ENCODE measurements at places on chromosomes 4 and X. TPM values are rescaled to one million over a fixed set of nuclear protein-coding genes. Genes with fewer than 3 reads are reported as not detected.

- H3K4me1 ChIP-seq, result peaks cover 6% of the 10 kb centered on the region
- peaks cover 8% of the 10 kb centered on the region for H3K27me3 ChIP-seq
- H3K27ac ChIP-seq, result no peak overlapping the region
- no peak overlapping the region for H3K4me3 ChIP-seq
- H3K36me3 ChIP-seq, result no peaks in the 10 kb centered on the region
- no peak for DNase-seq
Observed at GRCh38 chr4:177374966-177375365, 65.3 kb downstream of the NEIL3 start.

GRCh38 chr4:151324752-151325110, 674 bp downstream of the SH3D19 start:
- H3K27ac ChIP-seq, result no peak overlapping the region
- H3K4me1 ChIP-seq, result peaks cover 8% of the 10 kb centered on the region
- DNase-seq, result peak; percentile 85
- no peaks in the 10 kb centered on the region for H3K36me3 ChIP-seq
- peaks cover 12% of the 10 kb centered on the region for H3K27me3 ChIP-seq

- peaks cover 21% of the 10 kb centered on the region for H3K36me3 ChIP-seq
- H3K4me3 ChIP-seq, result peak overlapping the region; percentile 75
- H3K27me3 ChIP-seq, result no peaks in the 10 kb centered on the region
- H3K4me1 ChIP-seq, result peaks cover 35% of the 10 kb centered on the region
- H3K27ac ChIP-seq, result peak overlapping the region; percentile 28
Observed at GRCh38 chrX:1393871-1394615, 2.1 kb upstream of the SLC25A6 start.

DNA sequence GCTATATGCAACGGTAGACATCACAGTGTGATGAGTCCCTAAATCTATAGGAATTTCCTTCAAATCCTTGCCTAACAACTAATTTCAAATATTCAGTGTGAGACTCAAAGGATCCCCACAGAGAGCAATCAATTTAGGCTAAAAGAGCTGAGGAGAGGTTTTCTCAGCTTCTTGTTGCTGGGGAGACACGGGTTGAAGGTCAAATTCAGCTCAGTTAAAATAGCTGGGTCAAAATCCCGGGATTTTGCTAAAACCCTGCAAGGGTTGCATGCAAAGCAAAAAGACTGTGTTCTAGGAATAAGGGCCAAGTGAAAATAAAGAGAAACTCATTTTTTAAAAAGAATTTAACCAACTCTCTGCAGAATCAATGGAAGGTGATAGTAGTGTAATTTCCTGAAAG, 1073.4 kb downstream of the NLGN4X start:
- DNase-seq, result no peak
- no peak overlapping the region for H3K27ac ChIP-seq
- no peaks in the 10 kb centered on the region for H3K4me1 ChIP-seq
- no peak overlapping the region for H3K4me3 ChIP-seq

DNA sequence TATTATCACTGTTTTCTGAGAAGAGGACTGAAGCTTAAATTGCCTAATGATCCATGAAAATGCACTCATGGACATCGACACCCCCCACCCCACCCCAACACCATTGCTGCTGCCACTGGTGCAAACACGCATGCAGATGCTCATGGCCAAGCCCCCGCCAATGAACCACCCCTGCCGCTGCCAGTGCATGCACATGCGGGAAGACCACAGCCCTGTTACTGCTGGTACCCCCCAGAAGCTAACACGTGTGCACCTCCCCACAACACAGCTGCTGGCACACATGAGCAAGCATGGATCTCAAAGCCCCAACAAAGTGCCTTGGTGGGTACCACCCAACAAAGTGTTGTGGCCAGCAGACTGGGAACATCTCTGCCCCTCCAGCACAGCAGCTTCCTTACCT, 594.1 kb upstream of the FAT1 start:
- no peaks in the 10 kb centered on the region for H3K27me3 ChIP-seq
- DNase-seq, result no peak
- no peak overlapping the region for H3K27ac ChIP-seq
- H3K36me3 ChIP-seq, result no peaks in the 10 kb centered on the region
- no peaks in the 10 kb centered on the region for H3K4me1 ChIP-seq

- H3K4me1 ChIP-seq, result no peaks in the 10 kb centered on the region
- H3K36me3 ChIP-seq, result no peaks in the 10 kb centered on the region
- H3K4me3 ChIP-seq, result no peak overlapping the region
- no peak overlapping the region for H3K27ac ChIP-seq
Observed at GRCh38 chr4:18318682-18319388, 297.3 kb upstream of the LCORL start.

- H3K4me3 ChIP-seq, result no peak overlapping the region
- no peaks in the 10 kb centered on the region for H3K27me3 ChIP-seq
- H3K27ac ChIP-seq, result no peak overlapping the region
Observed at GRCh38 chr4:64617800-64618199, 208.6 kb upstream of the TECRL start.

- H3K27ac ChIP-seq, result no peak overlapping the region
- H3K36me3 ChIP-seq, result no peaks in the 10 kb centered on the region
- no peak overlapping the region for H3K4me3 ChIP-seq
- H3K27me3 ChIP-seq, result no peaks in the 10 kb centered on the region
- DNase-seq, result no peak
- no peaks in the 10 kb centered on the region for H3K4me1 ChIP-seq
Observed at GRCh38 chrX:151153667-151154066, 22.7 kb upstream of the GPR50 start.

DNA sequence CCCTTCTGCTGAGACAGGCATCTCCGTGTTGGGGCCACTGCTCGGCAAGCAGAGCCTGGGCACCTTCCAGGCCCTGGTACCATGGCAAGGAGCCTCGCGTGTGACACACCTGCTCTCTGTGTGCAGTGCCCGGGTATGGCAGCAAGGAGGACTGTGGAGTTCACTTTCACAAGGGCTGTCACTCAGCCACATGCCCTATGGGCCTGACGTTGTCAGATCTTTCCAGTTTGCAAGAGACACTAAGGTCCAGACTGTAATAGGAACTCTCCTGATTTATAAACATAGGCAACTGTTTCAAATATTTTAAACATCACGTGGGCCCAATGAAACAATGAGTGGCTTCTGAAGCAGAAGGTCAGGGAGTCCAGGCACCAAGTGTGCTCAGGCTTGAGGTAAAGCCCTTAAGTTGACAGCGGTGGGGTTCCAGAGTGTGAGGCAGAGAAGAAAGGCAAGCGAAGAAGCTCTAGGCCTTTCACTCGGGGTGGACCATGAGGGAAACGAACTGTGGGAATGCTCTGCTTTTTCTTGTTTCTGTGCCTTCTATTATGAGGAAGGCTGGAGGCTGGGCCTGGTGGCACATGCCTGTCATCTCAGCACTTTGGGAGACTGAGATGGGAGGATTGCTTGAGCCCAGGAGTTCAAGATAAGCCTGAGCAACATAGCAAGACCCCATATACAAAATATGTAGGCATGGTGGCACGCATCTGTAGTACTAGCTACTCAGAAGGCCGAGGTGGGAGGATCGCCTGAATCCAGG, 108.6 kb upstream of the TRIM2 start:
- H3K4me1 ChIP-seq, result no peaks in the 10 kb centered on the region
- no peak overlapping the region for H3K4me3 ChIP-seq
- DNase-seq, result no peak
- H3K36me3 ChIP-seq, result no peaks in the 10 kb centered on the region

DNA sequence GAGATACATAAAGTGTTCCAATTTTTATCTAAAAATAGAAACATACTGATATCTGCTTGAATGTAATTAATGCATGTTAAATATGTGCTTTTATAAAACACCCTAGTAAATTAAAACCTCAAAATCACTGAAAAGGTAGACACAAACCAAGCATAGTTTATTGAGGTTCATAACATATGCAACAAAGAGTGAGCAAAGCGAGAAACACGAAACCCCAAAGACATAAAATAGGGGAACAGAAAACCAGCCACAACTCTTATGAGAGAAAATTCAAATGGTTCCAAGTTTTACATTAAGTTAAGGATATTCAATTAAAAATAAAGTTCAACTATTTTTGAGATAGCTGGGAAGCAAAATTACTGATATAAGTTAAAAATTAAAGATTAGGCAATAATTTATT, 336.4 kb upstream of the AGA start:
- H3K4me3 ChIP-seq, result no peak overlapping the region
- no peak overlapping the region for H3K27ac ChIP-seq
- no peaks in the 10 kb centered on the region for H3K36me3 ChIP-seq
- no peaks in the 10 kb centered on the region for H3K27me3 ChIP-seq

DNA sequence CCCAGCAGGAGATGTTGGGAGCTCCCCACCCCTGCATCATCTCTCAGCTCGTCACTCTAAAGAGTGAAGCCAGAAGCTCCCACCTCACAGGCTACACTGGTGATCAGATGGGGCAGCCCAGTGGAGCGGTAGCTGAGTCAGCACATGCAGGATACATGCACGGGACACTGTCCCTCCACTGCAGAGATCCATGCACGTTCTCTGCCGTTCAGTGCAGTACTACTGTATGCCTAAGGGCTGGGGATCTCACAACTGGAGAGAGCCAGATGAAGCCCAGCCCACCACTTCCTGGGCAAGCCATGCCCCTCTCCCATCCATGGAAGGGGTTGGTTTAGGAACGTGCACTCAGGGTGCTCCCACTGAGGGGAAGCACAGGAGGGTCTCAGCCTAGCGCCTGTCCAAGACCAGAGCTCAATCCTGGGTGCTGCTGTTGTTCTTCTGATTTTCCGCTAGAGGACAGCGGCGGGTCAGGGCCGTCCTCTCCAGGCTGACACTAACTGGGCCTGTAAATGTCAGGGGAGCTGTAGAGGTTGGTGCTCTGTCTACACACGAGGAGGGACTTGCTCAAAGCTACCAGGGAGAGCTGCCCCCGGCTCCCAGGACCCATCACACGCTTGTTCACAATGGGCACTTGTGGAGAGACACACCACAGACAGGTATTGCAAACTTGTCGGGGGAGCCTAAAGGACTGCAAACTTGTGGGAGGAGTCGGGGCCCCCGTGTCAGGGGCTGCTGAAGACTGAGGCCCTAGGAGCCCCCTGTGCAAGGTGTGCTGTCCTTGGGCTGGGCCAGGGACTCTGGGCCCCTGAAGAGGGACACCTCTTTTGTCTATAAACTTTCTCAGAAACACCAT, 18.2 kb upstream of the ABLIM2 start:
- H3K27me3 ChIP-seq, result peaks cover 15% of the 10 kb centered on the region
- H3K4me3 ChIP-seq, result no peak overlapping the region
- H3K36me3 ChIP-seq, result no peaks in the 10 kb centered on the region
- DNase-seq, result peak; percentile 97
- no peaks in the 10 kb centered on the region for H3K4me1 ChIP-seq

DNA sequence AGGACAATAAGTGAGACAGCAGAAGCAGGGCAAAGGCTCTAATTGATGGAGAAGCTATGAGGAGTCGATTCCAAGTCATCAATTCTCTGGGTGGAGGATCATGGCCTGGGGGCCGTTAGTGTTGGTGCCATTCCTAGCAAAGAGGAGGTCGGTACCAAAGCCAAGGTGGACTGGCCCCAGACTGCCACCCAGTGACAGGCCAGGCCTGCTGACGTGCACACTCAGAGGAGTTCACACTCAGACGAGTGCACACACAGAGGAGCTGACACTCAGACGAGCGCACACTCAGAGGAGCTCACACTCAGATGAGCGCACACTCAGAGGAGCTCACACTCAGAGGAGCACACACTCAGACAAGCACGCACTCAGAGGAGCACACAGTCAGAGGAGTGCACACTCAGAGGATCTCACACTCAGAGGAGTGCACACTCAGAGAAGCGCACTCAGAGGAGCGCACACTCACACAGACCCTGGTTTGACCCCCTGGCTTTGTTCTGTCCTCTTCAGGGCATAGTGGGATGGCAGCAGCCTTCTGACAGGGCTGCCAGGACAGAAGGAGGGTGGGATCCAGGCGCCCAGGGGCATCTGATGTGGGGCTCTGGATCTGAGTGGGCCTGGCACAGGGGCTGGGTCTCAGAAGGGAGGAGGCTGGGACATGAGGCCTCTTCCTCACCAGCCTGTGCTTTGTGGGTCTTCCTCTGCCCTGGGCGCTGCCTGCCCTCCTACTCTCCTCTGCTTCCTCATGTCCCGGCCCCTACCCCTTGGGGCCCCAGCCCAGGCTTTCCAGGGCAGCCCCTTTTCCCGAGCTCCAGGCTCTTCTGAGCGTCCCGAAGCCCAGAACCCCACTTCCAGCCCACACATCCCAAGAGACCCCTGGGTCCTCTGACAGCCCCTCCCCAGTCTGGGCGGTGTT, 41.7 kb upstream of the NKX1-1 start:
- peak; percentile 59 for DNase-seq
- no peaks in the 10 kb centered on the region for H3K27me3 ChIP-seq
- H3K36me3 ChIP-seq, result no peaks in the 10 kb centered on the region
- H3K4me3 ChIP-seq, result no peak overlapping the region
- no peaks in the 10 kb centered on the region for H3K4me1 ChIP-seq
- no peak overlapping the region for H3K27ac ChIP-seq

DNA sequence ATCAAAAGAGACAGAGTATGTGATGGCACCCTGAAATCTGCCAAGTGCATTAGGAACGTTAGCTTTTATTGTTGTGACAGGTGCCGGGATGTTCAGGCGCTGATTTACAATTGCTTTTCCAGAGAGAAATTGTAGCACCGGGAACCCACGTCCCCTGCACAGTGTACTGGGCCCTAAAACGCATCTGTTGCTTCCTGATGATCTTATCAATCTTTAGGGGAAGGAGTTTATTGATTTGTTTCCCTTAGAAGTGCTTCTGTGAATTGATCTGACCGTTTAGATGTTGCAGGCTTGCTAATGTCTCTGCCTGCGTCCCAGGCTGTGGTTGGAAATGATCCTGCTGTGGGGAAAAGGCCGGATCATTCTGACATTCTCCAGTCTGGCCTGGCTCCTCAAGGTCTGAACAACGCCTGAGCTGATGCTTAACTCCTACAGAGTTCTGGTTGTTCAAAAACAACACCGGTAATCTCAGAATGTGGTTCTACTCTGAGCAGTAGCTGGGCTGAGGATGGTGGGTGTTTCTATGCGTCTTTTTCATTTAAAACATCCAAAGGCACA, 16.9 kb downstream of the PHOX2B start:
- no peaks in the 10 kb centered on the region for H3K27me3 ChIP-seq
- H3K4me3 ChIP-seq, result no peak overlapping the region
- H3K4me1 ChIP-seq, result no peaks in the 10 kb centered on the region
- DNase-seq, result no peak

- H3K27ac ChIP-seq, result no peak overlapping the region
- no peaks in the 10 kb centered on the region for H3K4me1 ChIP-seq
- H3K4me3 ChIP-seq, result no peak overlapping the region
- H3K36me3 ChIP-seq, result no peaks in the 10 kb centered on the region
- H3K27me3 ChIP-seq, result no peaks in the 10 kb centered on the region
Observed at GRCh38 chr4:114025176-114025777, 45.8 kb upstream of the ARSJ start.

- no peaks in the 10 kb centered on the region for H3K27me3 ChIP-seq
- H3K4me3 ChIP-seq, result no peak overlapping the region
- H3K36me3 ChIP-seq, result peaks cover 10% of the 10 kb centered on the region
- no peak for DNase-seq
Observed at GRCh38 chr4:184785813-184786212, 40.0 kb downstream of the ACSL1 start.

The GLRB gene
- 32.4 TPM for total RNA-seq

The LEF1 gene
- 7.7 TPM for total RNA-seq

The SGMS2 gene
- 148 TPM for total RNA-seq

The TRO gene
- 22.4 TPM for total RNA-seq

The FRG2 gene
- total RNA-seq, result not detected

The GABRQ gene
- total RNA-seq, result not detected

The SMR3B gene
- total RNA-seq, result not detected

Measured in osteoblast (primary cell).